Right cardiac atrium (tissue), 5 donors: ENCODE measurements at places on chromosomes 2 and 18. TPM values are rescaled to one million over a fixed set of nuclear protein-coding genes. Genes with fewer than 3 reads are reported as not detected.
A peak's percentile ranks its signal among the peaks of the same experiment; 100 is the strongest.

The RRM2 gene
- 1.3 TPM for total RNA-seq

The MAB21L4 gene
- total RNA-seq, result not detected

The HOXD12 gene
- not detected for total RNA-seq

The DPP10 gene
- total RNA-seq, result not detected

The CHRND gene
- 0.53 TPM for total RNA-seq

The TMEM178A gene
- 6.0 TPM for total RNA-seq

- DNase-seq, result no peak
Observed at GRCh38 chr18:39607034-39607433, 2041.4 kb upstream of the CELF4 start.

- DNase-seq, result no peak
Observed at GRCh38 chr2:234763002-234763873, 188.6 kb upstream of the SH3BP4 start.

GRCh38 chr18:79639072-79639829, 40.4 kb upstream of the CTDP1 start:
- DNase-seq, result no peak

DNA sequence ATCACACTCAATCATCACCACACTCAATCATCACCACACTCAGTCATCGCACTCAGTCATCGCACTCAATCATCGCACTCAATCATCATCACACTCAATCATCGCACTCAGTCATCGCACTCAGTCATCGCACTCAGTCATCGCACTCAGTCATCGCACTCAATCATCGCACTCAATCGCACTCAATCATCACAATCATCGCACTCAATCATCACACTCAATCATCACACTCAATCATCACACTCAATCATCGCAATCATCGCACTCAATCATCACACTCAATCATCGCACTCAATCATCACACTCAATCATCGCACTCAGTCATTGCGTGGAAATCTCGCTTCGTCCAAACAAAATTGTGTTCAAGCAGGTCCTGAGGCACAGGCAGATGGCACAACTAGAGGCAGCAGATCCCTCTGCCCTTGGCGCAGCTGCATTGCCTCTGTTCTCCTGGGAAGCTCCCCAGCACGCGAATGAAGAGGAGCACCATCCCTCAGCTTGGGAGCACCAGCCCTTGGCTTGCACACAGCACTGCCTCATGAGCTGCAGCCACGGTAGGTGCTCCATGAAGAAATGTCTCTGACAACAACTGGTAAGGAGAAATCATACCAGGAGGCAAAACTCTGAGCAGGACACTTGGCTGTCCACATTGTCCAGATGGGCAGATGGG, 108.1 kb downstream of the EIPR1 start:
- peak; percentile 9 for DNase-seq

DNA sequence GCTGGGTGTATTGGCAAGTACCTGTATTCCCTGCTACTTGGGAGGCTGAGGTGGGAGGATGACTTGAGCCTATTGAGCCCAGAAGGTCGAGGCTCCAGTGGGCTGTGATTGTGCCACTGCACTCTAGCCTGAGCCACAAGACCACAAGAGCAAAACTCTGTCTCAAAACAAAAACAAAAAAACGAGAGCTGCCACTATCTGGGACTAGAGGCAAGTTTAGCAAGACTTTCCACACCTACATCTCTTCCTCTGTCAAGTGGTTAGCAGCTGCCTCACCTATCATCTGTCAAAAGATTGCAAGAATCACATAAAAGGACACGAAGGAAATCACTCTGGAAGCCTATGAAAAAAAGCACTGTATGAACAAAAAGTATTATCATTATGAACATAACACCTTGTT, 55.2 kb upstream of the RIOK3 start:
- no peak for DNase-seq

- DNase-seq, result no peak
Observed at GRCh38 chr2:85914922-85915321, 26.1 kb upstream of the ST3GAL5 start.

- DNase-seq, result no peak
Observed at GRCh38 chr2:173823543-173823939, 141.6 kb downstream of the SP3 start.

GRCh38 chr18:63980896-63981460, 11.1 kb downstream of the SERPINB8 start:
- no peak for DNase-seq

DNA sequence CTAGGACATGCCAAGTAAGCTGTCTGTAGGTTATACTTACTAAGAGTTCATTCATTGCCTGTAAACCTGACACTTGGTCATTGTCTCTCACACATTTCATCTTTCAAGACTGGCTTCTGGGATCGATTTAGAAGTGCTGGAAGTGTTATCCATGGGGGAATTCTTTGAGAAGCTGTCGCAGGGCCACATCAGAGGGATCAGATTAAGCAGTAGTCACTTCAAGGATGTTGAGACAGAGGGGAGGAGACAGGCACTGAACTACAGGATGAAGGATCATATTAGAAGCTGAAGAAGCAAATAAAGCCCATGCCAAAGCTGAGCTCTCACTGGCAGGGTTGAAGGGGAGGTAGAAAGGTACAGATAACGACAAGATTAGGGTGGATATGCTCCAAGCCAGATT, 49.0 kb downstream of the CDK15 start:
- no peak for DNase-seq
